ENCODE measurements at places on chromosomes 1 and 21. TPM values are rescaled to one million over a fixed set of nuclear protein-coding genes. Genes with fewer than 3 reads are reported as not detected.
A peak's percentile ranks its signal among the peaks of the same experiment; 100 is the strongest.

Gene SLC35A3
- polyA plus RNA-seq: 7.6 TPM

DNA sequence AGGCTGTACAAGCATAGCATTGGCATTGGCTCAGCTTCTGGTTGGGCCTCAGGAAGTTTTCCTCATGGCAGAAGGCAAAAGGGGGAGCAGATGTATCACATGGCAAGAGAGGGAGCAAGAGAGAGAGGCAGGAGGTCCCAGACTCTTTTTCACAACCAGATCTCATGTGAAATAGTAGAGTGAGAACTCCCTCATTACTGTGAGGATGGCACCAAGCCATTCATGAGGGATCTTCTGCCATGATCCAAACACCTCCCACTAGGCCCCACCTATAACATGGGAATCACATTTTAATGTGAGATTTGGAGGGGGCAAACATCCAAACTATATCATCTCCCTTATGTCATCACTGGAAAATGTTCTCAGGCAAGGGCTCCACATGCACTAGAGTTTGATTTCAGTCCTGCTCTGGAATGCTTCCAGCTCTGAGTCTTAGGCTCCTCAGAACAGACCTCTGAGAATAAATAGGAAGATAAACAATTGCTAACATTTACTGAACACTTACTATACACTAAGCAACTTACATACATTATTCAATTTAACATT lies 39.4 kb upstream of the VTCN1 start:
- no peak for DNase-seq

DNA sequence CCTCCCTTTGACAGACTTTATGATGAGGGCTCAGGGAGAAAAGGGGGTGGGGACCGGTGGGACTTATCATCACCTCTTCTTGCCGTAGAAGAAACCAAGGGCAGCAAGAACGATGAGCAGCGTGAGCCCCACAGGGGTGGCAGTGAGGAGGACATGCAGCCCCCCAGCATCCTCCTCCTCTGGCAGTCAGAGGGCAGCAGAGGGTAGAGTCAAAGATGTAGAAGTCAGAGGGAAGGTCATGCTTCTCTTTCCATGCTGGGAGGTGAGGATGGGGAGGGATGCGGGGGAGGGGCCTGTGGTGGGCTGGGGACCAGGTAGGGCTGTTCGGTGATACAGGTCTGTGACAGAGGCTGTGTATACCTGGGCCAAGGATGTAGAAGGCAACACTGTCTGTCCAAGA lies 14.8 kb downstream of the INSRR start:
- peak; percentile 65 for DNase-seq

GRCh38 chr1:64940025-64940424 lies 26.3 kb downstream of the JAK1 start:
- no peak for DNase-seq

- peak; percentile 78 for DNase-seq
Observed at GRCh38 chr1:50416150-50416527, 7.1 kb downstream of the DMRTA2 start.

DNA sequence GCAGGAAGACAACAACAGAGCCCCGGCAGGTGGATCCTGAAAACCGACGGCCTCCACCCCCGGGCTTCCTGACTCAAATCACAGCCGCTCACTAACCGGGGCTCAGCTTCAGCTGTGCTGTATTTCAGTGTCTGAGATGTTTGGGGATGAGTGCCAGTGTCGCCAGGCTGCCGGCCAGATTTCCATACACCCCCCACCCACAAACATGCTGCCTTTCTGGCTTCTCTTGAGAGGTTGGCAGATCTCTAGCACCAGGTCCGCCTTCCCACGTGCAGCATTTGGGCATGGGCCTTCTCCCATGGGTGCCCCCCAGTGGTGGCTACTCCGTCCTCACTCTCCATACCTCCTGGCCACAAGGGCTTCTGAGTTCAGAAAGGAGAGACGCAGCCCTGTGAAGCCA lies 34.8 kb downstream of the KCNAB2 start:
- DNase-seq: no peak

DNA sequence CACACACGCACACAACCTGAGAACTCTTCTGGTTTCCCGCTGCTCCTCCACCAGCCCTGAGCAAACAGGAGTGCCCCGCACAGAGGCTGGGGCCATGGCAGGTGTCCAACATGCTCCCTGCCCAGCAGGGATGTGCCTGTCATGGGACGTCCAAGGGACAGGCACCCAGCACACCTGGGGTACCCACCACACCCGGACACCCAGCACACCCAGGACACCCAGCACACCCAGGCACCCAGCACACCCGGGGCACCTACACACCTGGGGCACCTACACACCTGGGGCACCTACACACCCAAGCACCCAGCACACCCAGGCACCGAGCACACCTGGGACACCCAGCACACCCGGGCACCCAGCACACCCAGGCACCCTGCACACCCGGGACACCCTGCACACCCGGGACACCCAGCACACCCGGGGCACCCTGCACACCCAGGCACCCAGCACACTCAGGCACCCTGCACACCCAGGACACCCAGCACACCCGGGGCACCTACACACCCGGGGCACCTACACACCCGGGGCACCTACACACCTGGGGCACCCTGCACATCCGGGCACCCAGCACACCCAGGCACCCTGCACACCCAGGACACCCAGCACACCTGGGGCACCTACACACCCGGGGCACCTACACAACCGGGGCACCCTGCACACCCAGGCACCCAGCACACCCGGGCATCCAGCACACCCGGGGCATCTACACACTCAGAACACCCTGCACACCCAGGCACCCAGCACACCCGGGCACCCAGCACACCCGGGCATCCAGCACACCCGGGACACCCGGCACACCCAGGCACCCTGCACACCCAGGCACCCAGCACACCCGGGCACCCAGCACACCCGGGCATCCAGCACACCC lies 37.9 kb downstream of the UBE2G2 start:
- DNase-seq: no peak

- no peak for DNase-seq
Observed at GRCh38 chr1:16161717-16162116, 5.8 kb upstream of the EPHA2 start.
